Activated T-cell treated with anti-CD3 and anti-CD28 coated beads for 4 hours (primary cell): ENCODE measurements at places on chromosomes 3 and 15.

- DNase-seq = no peak
Observed at GRCh38 chr15:82554849-82555248, 14.6 kb upstream of the RPS17 start.

GRCh38 chr3:23029001-23029400, 174.1 kb upstream of the UBE2E2 start:
- DNase-seq = no peak

GRCh38 chr3:184748219-184749135, 36.6 kb upstream of the MAGEF1 start:
- DNase-seq = no peak

- no peak for DNase-seq
Observed at GRCh38 chr15:92817339-92817886, 82.7 kb upstream of the CHD2 start.

DNA sequence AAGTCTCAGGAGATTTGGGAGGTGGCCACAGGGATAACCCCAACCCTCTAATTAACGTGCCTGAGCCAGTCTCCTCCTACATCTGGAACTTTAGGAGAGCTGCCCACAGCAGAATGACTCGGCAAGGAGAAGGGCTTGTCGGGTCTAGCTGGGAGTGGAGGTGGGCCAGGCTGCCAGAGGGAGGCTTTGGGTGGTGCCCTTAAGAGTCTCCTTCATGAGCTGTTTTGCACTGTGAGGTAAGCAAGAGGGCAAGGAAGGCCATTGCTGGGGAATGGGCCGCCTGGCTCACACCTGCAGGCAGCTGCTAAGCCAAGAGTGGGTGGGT, 3.6 kb upstream of the TNK2 start:
- no peak for DNase-seq

DNA sequence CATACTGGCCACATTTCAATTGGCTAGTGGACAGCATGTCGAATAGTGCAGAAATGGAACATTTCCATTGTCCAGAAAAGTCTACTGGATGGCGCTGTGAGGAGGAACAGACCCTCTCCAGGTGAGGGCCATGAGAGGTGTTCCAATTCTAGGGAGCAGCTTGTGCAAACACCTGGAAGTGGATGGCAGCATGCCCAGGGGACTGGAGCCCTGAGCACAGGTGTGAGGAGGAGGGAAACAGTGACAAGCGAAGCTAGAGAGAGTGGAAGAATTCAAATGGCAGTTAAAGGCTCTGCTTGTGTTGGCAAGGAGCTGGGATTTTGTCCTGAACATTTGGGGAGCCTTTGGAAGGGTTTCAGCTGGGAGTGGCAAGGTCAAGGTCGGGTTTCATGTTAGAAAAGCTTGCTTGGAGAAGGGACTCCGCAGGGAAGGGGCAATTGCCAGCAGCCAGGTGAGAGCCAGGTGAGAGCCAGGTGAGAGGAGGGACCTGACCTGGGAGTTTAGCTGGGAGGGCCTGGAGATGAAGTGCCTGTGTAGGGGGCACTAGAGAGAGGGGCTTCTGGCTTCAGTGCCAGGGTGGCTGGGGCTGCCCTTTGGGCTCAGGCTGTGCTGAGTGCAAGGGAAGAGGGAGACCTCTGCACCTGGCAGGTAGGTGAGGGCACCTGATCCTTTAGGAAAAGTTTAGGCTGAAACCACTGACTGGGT, 93.8 kb downstream of the LINGO1 start:
- DNase-seq = no peak

DNA sequence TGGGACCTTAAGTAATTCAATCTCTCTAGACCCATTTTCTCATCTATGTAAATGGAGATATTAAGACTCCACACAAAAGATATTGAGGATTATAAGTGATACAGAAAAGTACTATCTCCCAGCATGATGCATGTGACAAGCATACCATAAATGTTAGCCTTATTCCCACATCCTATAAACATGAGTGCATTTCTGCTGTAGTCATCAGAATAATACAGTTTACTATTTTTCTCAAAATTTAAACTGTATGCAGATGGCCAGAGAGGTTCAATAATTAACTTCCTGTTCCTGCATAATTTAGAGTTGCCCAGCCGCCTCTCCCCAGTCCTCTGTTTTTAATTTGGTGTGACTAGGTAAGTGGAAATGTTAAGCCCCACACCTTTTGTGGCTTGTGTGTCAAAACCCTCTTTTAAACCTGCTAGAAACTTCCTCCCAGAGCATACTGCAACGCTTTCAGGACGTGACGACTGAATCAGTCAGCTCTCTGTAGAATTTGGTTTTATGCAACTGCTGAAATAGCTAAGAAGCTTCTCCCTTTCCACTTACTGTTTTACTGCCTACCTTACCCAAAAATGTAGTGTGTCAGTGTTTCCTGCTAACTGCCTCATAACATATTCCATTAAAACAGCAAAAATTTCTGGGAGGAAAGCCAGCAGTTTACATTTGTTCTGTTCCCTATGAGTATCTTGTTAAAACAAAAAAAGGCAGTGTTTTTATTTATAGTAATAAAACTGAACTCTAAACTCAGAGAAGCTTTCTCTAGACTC, 1037.9 kb downstream of the EPHA3 start:
- no peak for DNase-seq

GRCh38 chr3:48088056-48088748, 72.0 kb upstream of the MAP4 start:
- peak; percentile 3 for DNase-seq

- no peak for DNase-seq
Observed at GRCh38 chr15:33516563-33516962, 205.8 kb downstream of the RYR3 start.

- no peak for DNase-seq
Observed at GRCh38 chr3:143118630-143119008, 952 bp upstream of the CHST2 start.

DNA sequence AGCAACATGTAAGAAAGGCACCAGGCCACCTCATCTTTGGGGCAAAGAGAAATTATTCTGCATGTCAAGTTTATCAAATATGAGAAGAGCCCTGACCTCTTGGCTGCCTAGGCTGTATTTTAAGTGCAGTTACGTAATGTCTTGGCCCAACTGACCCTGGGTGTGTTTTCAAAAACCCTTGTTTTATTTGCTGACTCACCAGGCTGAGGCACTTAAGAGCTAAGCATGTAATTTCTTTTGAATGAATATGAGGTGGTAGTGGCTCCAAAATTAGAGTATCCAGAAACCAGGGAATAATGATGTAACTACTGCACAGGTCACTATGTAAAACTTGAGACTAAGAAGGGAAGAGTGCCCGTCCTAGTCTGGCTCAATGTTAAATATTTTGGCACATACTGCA, 24.3 kb downstream of the PGPEP1L start:
- no peak for DNase-seq

DNA sequence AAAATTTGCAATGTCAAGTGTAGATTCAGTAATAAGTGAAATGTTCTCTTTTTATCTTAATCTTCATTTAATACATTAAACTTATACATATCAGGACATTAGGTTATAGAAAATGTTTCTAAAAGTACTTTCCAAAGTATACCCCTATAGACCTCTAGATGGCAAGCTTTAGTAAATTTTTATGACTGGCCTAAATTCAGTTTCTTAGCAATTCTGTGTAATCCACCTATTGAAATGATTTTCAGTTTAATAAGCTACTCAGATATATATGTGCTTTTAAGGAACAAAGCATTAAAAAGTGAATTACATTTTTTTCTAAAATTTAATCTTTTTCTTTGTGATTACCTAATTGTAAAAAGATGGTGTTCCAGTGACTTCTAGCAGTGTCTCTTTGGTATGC, 342.2 kb downstream of the GBE1 start:
- no peak for DNase-seq

DNA sequence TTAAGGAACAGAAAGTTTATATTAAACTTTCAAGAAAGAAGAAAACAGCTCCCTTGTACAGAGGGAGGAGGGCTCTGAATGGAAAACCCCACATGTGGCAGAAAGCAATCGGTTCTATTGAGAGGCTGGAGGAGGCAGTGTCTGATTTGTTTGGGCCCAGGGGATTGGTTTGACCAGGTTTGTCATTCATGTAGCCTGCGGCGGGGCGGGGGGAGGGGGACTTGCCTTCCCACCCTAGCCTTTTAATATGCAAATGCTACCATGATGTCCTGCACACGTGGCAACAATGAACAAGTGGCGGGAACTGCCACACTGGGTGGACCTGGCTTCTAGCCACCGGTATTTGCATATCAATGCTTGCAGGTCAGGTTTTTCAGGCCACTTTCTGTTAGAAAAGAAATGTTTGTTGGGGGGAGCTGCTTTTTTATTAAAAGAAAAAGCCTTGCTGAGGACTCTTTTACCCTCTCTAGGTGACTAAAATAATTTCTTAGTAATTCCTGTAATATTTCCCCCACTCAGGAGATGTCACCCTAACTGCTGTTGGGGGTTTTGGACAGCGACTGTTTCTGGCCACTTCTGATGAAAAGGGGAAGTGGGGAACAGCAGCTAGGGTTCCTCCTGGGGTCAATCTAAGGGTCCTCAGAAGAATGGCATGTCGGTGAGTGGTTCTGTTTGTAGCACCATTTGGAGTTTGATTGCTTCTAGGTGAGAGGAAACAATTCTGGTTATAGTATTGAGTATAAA, 691.2 kb downstream of the TBL1XR1 start:
- DNase-seq = no peak

GRCh38 chr3:119726909-119727308, 24.1 kb downstream of the CFAP91 start:
- no peak for DNase-seq

GRCh38 chr3:42600958-42601675, 631 bp downstream of the NKTR start:
- peak; percentile 27 for DNase-seq

- DNase-seq = no peak
Observed at GRCh38 chr3:126258670-126259069, 78.3 kb upstream of the ALDH1L1 start.

DNA sequence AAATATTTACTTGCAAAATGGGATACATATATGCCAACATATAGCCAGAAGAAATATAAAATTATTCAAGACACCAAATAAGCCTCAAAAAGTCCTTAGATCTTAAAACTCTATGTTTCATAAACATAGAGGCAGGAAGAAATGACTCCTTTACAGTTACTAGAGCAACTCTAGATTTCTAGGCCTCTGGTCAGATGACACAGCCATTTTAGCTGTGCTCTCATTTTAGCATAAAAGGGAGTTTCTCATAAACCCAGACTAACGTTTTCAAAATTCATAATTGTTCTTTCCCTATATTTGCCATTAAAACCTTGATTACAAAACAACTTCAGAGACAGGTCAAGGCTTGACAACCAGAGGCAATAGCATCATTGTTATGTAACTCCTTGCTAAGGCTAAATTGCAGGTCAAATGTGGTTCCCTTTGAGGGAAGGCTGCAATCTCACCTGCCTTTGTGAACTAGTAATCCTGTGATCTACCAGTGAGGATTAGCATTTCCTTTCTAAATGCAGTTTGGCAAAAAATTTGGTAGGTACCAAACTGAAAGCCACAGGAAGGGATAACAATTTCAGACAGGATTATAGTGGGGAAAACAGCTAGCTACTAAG, 8.2 kb downstream of the THOC7 start:
- DNase-seq = no peak

DNA sequence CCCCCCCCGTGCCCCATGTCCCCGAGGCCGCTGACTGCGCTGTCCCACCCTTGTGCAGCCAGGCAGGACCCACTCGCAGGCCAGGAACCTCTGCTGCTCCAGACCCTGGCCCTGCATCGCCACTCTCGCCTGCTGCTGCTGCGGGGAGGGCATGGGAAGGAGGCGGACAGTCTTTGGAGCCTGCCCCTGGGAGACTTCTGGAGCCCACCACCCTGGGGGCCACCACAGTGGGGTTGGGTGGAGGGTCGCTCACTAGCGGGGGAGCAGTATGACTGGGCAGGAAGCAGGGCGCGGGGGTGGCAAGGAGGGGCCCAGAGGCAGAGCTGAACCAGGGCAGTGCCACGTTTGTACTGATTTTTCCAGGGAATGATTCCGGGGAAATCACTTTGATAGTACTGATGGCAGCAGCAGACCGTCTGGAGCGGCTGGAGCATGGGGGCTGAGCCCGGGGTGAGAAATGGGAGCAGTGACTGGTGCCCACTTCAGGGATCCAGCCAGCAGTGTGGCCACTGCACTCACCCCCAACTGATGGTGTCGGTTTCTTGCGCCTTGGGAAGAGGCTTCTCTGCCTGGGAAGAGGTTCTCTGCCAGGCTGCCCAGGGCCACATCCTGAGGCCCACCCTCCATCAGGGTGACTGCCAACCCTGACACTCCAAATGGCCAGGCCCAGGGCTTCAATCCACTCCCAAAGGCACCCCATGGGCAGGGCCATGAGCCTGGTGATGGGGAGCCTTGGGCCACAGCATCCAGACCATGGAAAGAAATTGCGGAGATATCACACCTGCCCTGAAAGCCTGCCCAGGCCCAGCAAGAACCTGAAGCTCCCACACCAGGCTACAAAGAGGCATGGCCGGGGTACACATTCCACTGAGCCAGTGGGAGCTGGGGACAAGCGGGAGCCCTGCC, 53.7 kb downstream of the LSAMP start:
- no peak for DNase-seq

- DNase-seq = no peak
Observed at GRCh38 chr3:119590706-119591105, 7.0 kb upstream of the PLA1A start.

DNA sequence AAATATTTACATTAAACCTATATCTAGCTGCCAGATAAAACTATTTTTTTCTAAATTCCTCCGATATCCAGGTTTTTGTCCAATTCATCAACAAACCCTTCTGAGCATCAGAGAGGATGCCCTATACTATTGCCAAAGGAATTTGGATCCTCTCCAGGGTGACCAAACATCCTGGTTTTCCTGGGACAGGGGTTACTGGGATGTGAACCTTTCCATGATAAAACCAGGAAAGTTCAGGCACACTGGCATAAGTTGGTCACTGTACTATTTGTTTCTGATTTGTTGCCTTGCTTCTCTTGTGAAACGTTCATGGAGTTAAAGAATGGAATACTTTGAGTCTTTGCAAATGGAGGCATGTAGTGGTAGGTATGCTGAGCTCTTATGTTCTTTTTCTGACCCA, 63.5 kb downstream of the TLNRD1 start:
- DNase-seq = no peak

GRCh38 chr3:45441584-45442310, 53.4 kb downstream of the LARS2 start:
- DNase-seq = no peak

- DNase-seq = no peak
Observed at GRCh38 chr3:63892773-63893352, 19.3 kb downstream of the SCAANT1 start.

- DNase-seq = no peak
Observed at GRCh38 chr3:127484601-127485388, 105.7 kb downstream of the TPRA1 start.

DNA sequence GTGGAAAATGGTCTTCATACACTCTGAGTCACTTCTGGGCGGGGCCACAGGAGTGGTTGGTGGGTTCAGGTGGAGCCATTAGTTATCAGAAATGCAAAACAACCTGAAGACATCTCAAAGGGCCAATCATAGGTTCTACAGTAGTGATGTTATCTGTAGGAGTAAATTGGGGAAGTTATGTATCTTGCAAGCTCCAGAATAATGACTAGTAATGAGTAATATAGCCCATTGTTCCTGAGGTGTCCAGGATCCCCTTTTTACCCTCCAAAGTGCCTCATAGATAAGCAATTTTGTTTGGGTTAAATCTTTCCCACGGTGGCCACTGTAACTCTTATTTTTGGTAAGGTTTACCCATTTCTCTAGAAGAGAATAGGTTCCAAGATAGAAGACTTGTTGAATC, 91.7 kb downstream of the PIK3R4 start:
- DNase-seq = no peak
